ENCODE measurements at places on chromosomes 2 and 18.

DNA sequence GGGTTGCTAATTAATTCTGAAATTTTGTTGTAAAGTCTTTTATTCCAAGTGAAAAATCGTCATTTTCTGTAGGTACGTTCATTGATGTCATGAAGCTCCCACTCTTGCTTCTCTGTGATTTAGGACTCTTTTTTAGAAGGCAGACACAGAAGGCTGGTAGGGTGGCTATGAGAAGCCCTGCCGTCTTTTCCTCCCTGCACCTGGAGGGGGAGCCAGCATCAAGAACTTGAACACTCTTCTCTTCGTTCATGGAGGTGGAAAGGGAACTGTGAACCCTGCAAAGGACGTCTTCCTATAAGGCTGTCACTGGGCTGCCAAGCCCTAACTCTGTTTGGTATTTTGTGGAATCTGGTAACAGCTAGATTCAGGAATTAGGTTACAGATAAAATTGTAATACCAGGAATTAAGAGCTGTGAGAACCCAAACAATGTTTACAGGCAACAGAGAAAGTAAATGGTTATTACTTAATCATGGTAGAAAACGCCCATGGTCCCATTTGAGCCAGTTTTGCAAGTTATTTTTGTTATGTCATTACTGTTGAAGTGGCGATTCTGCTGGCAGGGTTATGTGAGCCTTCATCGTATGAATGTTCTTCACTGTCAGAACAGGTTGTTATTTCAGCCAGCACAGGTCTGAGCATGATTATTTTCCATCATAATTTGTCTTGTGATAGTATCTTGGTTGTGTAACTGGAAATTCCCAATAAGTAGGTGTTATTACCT lies 112.2 kb downstream of the OSBPL6 start:
- DNase-seq = no peak

DNA sequence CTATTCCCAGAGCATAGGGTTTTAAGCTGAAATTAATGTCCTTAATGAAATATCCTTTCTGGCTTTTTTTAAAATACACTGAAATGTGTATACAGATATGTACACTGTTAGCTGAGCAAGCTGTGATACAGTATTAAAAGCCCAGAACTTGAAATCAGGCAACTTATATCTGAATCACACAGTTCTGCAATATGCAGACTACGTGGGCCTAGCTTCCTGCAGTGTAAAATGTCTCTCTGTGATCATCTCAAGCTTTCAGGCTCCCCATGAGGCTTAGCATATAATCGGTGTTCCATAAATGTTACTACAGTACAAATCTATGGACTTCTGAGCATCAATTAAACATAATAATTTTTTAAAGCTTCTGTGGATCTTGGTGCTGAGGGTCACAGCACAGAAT lies 8.2 kb downstream of the FBXO15 start:
- no peak for DNase-seq

DNA sequence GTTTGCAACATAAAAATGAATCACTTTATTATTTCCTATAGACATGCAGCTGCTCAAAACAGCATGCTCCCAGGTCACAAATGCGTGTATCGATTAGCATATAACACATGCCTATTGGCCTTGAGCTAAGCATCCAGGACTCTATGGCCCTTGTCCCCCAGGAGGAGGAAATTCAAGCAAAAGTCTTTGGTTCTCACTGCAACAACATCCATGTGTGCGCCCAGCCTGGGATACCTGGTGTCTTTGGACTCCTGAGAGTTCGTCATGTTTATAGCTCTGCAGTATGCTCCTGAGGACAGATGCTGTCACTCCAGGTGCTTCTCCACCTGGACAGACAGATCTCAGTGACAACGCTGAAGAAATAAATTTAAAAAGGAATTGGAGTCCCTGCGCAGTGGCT lies 284.6 kb downstream of the PHLPP1 start:
- DNase-seq = no peak

DNA sequence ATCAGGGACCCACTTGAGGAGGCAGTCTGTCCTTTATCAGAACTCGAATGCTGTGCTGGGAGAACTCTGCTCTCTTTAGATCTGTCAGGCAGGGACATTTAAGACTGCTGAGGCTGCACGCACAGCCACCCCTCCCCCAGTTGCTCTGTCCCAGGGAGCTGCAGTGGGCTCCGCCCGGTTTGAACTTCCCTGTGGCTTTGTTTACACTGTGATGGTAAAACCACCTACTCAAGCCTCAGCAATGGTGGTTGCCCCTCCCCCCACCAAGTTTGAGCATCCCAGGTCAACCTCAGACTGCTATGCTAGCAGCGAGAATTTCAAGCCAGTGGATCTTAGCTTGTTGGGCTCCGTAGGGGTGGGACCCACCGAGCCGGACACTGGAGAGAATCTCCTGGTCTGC lies 11.8 kb upstream of the LHCGR start:
- DNase-seq = no peak

DNA sequence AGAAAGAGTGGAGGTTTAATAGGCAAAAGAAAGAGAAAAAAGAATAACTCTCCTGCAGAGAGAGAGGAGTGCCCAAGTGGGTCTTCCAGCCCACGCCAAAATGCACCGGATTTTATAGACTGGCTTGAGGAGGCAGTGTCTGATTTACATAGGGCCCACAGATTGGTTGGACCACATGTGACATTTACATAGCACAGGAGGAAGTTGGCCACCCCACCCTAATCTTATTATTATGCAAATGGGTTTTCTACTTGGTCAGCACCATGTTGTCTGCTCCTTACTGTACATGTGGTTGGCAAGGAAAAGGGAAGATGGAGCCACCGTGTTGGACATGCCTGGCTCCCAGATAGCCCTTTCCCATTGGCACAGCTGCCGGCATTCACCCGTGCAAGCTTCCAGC lies 56.8 kb downstream of the SP110 start:
- DNase-seq = no peak

DNA sequence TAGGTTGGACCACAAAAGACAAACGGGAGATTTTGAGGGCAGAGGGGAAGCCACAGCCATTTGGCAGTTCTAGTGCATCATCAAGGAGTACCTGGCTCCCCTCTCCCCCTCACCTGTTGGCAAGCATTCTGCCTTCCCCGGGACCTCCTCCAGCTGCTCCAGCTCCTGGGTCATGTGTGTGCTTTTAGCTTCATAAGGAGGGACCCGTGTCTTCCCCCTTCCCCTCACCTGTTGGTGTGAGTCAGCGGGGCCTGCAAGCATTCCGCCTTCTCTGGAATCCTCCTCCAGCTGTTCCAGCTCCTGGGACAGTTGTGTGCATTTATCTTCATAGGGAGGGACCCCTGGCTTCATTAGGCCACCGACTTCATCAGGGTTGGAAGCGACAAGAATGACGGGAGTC lies 58.8 kb downstream of the SPP2 start:
- DNase-seq = no peak

DNA sequence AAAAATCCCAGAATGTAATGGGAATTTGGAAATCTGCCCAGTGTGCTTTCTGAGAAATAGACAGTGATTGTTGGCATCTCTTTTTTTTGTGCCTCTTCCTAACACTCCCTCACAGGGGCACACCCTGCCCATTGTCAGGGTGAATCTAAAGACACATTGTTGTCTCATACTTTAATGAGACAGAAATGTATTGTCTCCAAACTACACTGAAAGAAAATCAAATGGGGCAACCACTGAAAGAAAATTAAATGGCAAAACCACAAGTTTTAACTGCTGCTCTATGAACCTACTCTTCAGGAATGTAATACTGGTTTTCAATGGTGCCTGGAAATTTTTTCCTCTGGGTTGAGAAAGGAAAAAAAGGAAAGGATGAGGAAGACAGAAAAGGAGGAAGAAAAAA lies 43.2 kb upstream of the GLS start:
- peak; percentile 56 for DNase-seq

DNA sequence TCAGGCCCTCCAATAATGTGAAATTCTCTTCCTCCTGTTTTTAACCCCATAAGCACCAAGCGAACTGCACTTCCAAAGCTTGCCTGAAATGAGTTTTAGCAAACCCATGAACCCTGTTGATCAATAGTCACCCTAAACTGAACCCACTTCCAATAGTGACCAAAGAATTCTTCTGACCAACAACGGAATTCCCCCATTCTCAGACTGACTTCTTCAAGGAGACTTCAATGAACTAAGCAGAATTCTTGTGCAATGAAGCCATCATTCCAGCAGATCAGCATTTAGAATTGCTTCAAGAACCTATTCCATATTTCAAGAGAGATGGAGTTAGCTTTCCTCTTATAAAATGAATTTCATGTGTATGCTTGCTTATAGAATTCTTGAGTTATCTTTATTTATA lies 176.9 kb upstream of the FN1 start:
- DNase-seq = no peak

DNA sequence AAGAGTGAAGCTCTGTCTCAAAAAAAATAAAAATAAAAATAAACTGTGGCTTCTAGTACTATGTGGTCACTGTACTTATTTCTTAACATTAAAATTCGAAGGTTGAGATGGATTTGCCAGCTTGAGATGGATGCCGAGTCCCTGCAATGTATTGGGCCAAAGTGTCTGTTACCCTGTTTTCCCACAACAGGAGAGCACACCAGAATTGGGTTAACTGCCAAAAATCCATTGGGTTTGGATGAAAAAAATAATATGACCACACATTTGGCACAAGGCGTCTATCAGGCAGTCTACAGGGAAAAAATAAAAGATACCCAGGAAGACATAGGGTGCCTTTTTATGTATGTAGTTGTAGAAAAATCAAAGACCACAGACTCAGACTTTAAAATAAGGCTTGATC lies 19.2 kb upstream of the MAPRE3 start:
- no peak for DNase-seq

DNA sequence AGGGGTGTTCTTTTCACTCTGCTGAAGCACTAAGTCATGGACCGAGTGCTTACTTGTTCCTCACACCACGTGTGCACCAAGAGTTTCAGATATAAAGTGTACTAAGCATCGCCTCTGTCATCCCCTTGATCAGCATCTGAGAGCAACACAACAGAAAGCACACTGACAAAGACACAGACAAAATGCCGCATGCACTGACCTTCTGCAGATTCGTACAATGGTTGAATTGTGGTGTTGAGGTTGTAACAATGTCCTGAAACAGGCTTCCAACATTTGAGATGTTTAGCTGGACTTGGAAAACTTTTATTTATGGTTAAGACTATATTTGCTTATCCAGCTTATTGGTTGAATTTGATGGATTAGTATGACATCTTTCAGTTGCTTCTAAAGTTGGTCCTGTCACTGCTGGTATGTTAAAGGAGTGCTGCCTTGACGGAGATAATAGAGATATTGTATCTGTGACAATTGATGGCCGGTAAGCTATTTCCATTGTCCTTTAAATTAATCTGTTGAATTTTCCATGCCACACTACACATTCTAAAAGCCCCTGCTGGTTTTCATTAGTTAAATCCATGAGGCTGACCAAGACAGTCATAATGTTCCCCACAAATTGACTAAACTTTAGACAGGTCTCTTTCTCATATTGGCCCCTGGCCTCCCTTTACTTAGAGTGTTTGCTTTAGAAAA lies 99.9 kb downstream of the CBLN2 start:
- no peak for DNase-seq

DNA sequence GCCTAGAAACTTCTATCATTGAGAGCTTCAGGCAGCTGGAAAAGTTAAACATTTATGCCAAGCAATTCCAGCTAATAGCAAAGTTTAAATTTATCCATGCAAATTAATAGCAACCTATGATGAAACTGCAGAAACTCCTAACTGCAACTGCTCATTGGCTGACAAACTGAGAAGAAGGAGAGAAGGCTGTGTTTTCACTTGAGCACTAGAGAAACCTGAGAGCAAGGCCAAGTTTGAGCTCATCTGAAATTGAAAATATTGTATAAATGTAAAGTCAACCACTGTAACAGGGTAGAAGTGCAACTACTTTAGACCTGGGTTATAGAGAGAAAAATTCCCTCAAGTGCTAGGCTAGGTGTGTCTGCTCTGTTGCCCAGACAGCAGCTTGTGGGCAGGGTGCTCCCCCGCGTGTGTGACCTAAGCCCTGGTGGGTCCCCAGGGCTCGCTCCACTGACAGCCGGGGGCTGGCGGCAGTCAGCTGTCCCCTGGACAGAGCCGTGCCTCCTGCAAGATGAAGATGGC lies 50.2 kb downstream of the CABYR start:
- DNase-seq = no peak

GRCh38 chr2:226325526-226325925 lies 474.1 kb downstream of the IRS1 start:
- no peak for DNase-seq

DNA sequence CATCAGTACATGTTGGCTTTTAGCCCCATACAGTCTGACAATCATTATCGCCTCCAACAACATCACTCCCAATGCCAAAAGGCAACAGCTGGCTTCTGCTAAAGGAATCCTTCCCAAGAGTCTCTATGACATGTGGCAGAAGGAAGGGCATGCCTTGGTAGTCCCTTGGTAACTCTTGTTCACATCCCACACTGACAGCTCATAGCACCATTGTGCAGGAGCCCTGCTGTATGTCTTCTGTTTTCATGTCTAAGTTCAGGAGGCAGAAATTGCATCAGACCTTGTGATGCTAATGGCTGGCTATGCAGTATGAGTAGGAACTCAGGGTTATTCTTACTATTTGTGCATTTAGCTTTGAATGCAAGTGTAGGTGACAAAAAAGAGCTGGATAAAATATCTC lies 392.1 kb downstream of the PTH2R start:
- no peak for DNase-seq

DNA sequence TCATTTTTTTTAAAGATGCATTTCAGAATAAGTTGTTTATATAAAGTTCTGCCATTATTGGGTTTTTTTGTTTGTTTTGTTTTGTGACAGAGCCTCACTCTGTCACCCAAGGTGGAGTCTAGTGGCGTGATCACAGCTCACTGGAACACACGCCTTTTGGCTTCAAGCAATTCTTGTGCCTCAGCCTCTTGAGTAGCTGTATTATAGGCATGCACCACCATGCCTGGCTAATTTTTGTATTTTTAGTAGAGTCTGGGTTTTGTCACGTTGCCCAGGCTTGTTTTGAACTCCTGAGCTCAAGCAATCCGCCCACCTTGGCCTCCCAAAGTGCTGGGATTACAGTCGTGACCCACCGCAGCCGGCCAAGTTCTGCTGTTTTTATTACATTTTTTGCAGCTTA lies 72.3 kb downstream of the R3HDM1 start:
- DNase-seq = no peak

DNA sequence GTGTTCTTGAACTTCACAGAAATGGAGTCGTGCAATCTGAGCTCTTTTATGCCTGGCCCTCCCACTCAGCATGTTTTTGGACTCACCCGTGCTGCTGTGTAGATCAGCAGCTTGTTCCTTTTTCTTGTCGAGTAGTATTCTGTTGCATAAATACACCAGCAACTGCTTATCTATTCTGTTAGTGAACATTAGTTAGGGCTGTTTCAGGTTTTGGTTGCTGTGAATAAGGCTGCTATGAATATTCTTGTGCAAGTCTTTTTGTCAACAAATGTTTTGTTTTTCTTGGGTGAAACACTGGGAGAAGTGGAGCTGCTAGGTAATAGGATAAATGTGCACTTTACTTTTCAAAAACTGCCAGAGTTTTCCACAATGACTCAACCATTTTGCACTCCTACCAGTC lies 15.3 kb upstream of the CIDEA start:
- DNase-seq = no peak

- DNase-seq = no peak
Measured at GRCh38 chr2:150520887-150521664, 33.6 kb upstream of the RND3 start.
